ENCODE measurements at places on chromosomes 11 and 22. TPM values are rescaled to one million over a fixed set of nuclear protein-coding genes. Genes with fewer than 3 reads are reported as not detected.

Gene SAC3D1
- total RNA-seq, result 32.3 TPM

Gene TPH1
- 0.66 TPM for total RNA-seq

Gene SMC1B
- total RNA-seq, result not detected

Gene SCUBE1
- total RNA-seq, result 12.1 TPM

Gene RASSF7
- 7.3 TPM for total RNA-seq

Gene SLC39A13
- 34.5 TPM for total RNA-seq

Gene TMEM121B
- 12.2 TPM for total RNA-seq

Gene BAD
- 47.1 TPM for total RNA-seq

Gene NTM
- 13.2 TPM for total RNA-seq

Gene XKR3
- not detected for total RNA-seq

Gene SDF2L1
- 33.8 TPM for total RNA-seq

Gene FGF4
- total RNA-seq, result not detected

Gene CLTCL1
- total RNA-seq, result 7.7 TPM

Gene OR8G1
- not detected for total RNA-seq

Gene DBX1
- total RNA-seq, result 29.6 TPM

Gene DERL3
- 5.7 TPM for total RNA-seq

Gene LMNTD2
- 1.8 TPM for total RNA-seq

Gene MOV10L1
- not detected for total RNA-seq

Gene NCF4
- total RNA-seq, result not detected

Gene CENPM
- 47.3 TPM for total RNA-seq

Gene APOBEC3B
- 14.5 TPM for total RNA-seq

Gene YPEL4
- 0.55 TPM for total RNA-seq

Gene OR52R1
- not detected for total RNA-seq

Gene CADM1
- 121 TPM for total RNA-seq

Gene UBQLNL
- 0.09 TPM for total RNA-seq

Gene GDPD4
- not detected for total RNA-seq

Gene SMTNL1
- total RNA-seq, result not detected

Gene IFITM10
- total RNA-seq, result not detected

Gene CRYBB3
- not detected for total RNA-seq

Gene CCDC73
- total RNA-seq, result not detected

Gene INPP5J
- total RNA-seq, result 4.5 TPM

Gene AMPD3
- total RNA-seq, result 2.2 TPM

Gene P2RY2
- 0.27 TPM for total RNA-seq

Gene KDM4E
- not detected for total RNA-seq

Gene OR8U1
- not detected for total RNA-seq

Gene RANBP1
- total RNA-seq, result 469 TPM

Gene HEPHL1
- not detected for total RNA-seq

Gene HTR3B
- total RNA-seq, result 0.26 TPM

Gene HPS5
- total RNA-seq, result 23.9 TPM

Gene CPT1B
- 84.1 TPM for total RNA-seq

Gene PGGHG
- total RNA-seq, result 23.2 TPM

Gene TMEM191C
- 2.1 TPM for total RNA-seq

Gene MS4A1
- not detected for total RNA-seq

Gene OR5A1
- total RNA-seq, result not detected

Gene OR51E1
- not detected for total RNA-seq

Gene ANGPTL5
- not detected for total RNA-seq

Gene MUC2
- total RNA-seq, result not detected

Gene EIF3F
- 324 TPM for total RNA-seq

Gene ATG16L2
- 24.5 TPM for total RNA-seq
